Hepatocyte (in vitro differentiated cells): ENCODE measurements at places on chromosomes 13 and 19. TPM values are rescaled to one million over a fixed set of nuclear protein-coding genes. Genes with fewer than 3 reads are reported as not detected.
A peak's percentile ranks its signal among the peaks of the same experiment; 100 is the strongest.

GRCh38 chr19:55528030-55528803 lies 8.7 kb downstream of the SBK2 start:
- peak; percentile 37 for DNase-seq

The ACTL9 gene
- not detected in 2 replicates for polyA plus RNA-seq

The CEACAM4 gene
- not detected in 2 replicates for polyA plus RNA-seq

The PNKP gene
- polyA plus RNA-seq = 68.6 and 84.4 TPM in 2 replicates

DNA sequence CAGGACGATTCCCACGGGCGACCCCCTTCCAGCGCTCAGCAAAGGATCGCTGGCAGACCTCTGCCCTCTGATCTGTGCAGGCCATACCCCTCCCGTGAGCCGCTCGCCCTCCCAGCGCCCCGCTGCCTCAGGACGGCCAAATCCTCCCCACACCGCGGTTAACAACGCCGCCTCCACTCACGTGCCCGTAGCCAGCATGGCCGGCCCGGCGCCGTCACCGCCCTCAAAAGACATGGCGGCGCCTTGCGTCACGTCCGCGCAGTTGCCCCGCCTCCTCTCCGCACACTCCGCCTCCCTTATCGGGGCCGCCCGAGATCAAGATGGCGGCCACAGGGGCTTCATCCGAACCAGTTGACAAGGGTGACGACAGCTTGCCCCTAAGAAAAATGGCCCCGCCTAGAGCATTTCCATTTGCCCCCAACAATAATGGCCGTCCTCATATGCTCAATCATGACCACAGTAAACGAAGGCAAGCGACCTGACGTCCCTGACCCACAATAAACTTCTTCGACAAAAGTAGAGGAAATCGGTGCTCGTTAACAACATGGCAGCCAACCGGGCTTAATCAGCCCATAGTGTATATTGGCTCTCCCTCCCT lies 634 bp downstream of the AKT1S1 start:
- peak; percentile 99 for DNase-seq

DNA sequence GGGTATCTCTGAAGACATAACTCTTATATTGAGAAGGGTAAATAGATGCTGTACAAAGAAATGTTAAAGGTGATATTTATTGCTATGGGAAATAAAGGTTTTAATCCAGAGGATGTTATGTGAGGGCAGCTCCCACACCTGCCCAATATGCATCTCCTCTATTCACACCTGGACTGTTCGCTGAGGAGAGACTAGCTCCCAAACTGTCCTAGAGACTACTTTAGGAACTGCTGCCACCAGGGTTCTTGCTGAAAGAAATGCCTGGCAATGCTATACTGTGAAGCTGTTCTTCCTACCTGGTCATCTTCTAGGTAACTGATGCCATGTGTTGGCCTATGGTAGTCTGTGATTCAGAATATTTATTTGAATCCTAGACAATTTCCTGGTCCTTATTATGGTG lies 1421.5 kb upstream of the SPRY2 start:
- DNase-seq = no peak

DNA sequence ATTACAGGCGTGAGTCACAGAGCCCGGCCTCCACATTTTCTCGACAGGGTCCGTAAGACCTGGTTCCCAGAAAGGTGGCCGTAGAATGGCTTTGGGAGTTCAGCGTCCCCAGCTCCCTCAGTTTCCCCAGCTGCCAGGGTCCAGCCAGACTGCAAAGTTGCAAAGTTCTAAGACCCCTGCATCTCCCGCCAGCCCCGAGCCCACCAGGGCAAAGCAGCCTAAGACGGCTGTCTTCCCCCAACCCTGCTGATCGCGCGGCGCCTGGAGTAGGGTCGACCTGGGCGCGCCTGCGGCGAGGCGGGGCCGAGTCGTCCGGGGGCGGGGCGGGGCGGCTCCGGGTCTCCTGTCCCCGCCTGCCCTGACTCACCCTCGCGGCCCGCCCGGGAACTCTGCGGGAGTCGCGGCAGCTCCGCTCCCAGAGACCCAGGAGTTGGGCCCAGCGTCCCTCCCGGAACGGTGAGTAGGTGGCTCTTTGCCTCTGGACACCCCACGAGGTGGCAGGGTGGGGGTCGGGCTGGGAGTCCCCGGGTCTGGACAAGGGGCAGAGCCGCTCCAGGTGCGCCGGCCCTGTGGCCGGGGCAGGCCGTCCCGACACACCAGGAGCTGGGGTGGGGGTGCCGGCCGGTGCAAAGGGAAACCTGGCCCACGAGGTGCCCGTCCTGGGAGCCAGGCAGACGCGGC lies at the start of gene LRRC8E:
Gene LRRC8E (plus strand): TSS at position 366 of the 681 bp plus-strand sequence. CDS start 7,094 bp downstream, outside the sequence.
- DNase-seq = peak; percentile 89

- peak; percentile 78 for DNase-seq
Observed at GRCh38 chr19:38653028-38653571, 5.7 kb downstream of the ACTN4 start.

GRCh38 chr13:71408416-71408815 lies 458.6 kb downstream of the DACH1 start:
- DNase-seq = no peak
